ENCODE measurements at places on chromosomes 3 and 15.

- no peak for DNase-seq
These were observed 13.4 kb upstream of the NR2F2 start for GRCh38 chr15:96316953-96317629.

GRCh38 chr3:46019707-46020106 lies 7.6 kb downstream of the XCR1 start:
- no peak for DNase-seq

GRCh38 chr15:79164043-79164442 lies 73.5 kb upstream of the RASGRF1 start:
- no peak for DNase-seq

- DNase-seq: no peak
These were observed 932 bp upstream of the TP53BP1 start for GRCh38 chr15:43493703-43494472.

- no peak for DNase-seq
These were observed 739.4 kb downstream of the MCTP2 start for GRCh38 chr15:94970802-94971201.

- DNase-seq: no peak
These were observed 28.8 kb downstream of the LRRC2 start for GRCh38 chr3:46537316-46537715.

DNA sequence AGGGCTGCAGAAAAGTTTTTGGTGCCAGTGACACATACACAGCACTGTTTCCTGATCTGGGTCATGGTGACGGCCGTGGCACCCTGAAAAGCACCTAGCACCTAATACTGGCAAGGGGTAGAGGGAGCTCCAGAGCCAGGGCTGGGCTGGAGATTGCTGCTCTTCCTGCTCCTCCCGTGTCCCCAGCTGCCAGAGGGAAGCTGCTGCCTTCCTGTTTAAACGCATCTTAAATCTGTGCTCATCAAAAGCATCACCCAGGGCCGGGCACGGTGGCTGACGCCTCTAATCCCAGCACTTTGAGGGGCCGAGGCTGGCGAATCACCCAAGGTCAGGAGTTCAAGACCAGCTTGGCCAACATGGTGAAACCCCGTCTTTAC lies 156.7 kb upstream of the MEF2A start:
- DNase-seq: no peak

- DNase-seq: no peak
These were observed 229.2 kb downstream of the SQOR start for GRCh38 chr15:45863881-45864580.

GRCh38 chr3:55704521-55704920 lies 217.4 kb upstream of the WNT5A start:
- no peak for DNase-seq

DNA sequence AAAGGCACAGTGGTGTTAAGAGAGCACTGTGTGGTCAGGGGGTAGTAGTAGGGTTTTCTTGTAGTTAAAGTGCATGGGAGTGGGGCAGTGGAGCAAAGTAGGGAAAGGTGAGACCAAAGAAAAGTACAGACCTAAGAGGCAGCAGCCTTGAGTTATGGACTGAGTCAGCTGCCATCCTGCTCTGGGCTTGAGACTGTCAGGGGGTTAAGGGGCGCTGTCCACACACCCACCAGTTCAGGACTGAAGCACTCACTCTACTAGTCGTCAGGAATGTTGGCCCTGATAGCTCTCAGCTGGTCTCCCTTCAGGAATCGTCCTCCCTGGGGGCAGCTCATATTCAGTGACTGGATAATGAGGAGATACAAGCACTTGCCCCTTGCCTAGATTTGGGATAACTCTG lies 7.9 kb downstream of the CCR4 start:
- no peak for DNase-seq

- DNase-seq: no peak
These were observed 102.4 kb downstream of the RAB11A start for GRCh38 chr15:65971741-65971995.

DNA sequence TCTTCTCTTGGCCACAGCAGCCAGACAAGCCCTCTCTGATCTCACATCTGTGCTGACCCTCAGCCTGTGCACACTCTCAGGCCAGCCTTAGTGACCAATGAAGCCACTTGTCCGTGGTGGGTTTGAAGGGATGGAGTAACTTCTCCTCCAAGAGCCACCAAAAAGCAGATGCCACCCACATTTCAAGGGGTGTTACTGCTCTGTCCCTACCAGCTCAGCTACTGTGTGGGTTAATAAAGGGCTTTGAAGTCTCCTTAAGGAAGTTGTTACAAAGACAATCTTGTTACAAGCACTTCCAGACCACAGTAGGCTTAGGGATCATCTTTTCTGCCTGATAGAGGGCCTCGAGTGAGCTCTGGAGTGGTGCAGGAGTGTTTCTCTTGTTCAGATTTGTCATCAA lies 3.3 kb upstream of the CA12 start:
- no peak for DNase-seq

DNA sequence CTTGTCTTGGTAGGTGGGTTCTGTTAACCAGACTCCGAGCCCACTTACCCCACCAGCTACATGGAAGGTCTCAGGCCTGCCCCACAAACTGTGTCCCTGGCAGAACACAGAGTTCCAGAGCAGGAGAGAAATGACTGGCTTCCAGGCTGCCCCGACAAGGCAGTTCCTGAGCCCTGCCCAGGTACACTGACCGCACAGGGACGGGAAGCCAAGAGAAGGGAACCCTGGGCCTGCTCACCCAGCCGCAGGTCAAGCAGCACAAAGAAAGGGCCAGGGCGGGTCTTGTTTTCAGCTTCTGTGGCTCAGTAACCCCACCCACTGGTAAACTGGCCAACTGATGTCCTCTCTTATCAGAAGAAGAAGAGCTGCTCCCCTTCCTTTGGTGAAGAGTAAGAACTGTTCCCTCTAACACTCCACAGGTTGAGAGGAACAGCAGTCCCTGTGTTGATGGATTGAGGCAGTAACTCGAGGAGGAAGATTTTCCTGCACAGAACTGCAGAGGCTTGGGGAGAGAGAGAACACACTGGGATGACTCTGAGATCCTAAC lies 68.4 kb downstream of the CRTC3 start:
- DNase-seq: no peak

DNA sequence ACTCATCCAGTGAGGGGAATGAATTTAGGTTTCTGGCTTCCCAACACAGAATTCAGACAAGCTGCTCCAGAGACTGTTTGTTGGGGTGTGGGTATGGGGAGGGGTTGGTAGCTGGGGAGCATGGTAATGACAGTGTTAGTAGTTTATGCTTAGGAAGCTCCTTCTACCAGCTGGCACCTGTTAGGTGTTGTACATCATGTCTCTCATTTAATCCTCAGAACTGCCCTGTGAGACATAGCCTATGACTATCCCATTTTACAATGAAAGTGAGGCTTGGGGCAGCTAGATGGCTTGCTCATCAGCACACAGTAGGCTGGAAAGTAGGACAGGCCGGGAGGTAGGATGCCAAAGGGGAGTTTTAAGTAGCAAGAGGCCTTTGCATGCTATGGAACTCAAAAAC lies 2.5 kb downstream of the EIF4E3 start:
- DNase-seq: no peak

- no peak for DNase-seq
These were observed 23.1 kb upstream of the MBNL1 start for GRCh38 chr3:152245498-152246170.

DNA sequence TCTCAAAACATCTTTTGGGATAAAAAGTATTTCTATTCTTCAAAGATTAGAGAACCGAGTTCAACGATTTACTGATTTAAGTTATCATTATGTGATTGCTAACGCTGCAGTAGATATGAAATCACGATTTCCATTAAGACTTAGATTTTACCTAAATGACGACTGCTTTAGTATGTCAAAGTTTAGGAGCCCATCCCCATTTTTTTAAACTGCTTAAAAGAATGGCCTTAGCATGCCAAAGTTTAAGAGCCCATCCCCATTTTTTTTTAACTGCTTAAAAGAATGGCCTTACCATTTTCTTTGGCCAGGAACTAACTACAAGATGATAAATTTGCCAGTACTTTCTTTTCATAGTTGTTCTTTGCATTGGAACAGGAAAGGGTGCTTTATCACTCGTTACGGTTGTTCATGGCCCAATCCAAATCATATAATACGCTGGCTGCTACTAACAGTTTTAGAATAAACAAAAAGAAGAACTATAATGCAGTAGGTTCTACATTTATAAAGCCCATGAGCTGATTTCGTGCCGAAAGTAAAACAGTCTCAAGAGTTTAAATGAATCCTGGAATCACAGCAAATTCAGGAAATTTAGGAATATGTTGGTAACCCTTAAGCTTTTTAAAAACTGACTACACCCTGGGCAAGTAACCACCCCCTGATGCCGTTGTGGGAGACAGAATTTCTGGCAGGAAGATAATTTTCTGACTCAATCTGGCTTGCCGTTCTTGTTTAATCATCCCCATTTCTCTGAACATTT lies 869 bp upstream of the TSC22D2 start:
- no peak for DNase-seq

DNA sequence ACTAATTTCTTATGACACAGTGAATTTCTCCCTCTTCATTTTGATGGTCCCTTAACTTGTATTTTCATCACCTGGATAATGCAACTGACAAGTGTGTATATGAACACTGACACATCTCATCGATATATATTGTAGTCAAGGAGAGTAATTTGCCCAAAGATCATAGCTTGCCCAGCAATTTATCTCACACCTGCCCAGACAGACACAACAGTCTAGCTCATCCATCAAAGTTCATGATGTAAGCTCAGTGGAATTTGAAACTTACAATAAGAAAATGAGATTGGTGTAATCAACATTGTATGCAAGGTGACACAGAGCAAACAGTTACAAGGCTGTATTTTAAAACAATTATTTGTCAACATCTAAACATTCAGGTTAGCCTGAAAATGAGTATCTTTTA lies 805.8 kb downstream of the NAALADL2 start:
- DNase-seq: no peak

GRCh38 chr3:187208159-187208558 lies 10.9 kb downstream of the RTP1 start:
- DNase-seq: no peak

GRCh38 chr15:89732451-89733172 lies 18.4 kb downstream of the MESP1 start:
- DNase-seq: no peak

DNA sequence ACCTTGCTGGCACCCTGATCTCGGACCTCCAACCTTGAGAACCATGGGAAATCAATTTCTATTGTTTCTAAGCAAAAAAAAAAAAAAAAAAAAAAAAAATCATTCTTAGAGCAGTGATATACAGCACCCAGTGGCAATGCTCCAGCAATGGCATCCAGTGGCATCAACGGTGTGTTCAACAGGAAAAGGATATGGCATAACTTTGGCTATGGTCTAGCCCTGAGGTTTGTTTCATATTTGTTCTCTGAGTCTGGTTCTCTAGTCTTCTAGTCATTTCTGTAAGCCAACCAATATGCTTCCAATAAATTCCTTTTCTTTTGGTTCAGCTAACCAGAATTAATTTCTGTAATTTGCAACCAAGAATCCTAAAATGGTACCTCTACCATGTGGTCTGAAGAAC lies 19.2 kb downstream of the DENND4A start:
- no peak for DNase-seq

DNA sequence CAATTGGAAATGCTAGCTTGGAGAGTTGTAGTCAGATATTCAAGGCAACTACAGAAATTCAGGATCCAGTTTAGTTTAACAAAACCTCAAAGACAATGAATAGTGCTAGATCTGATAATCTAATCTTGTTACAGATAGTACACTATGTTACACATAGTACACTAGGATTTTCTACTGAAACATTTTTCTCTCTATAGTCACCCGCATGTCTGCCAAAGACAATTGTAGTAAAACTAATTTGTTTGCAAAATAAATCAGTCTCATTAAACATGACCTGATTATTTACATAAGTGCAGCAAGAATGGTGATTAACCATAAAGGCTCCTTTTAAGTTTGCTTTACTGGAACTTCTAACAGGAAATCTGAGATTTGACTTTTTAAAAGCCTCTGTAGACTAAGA lies 52.0 kb downstream of the ILDR1 start:
- DNase-seq: no peak

GRCh38 chr3:150721285-150722130 lies 17.8 kb upstream of the ERICH6 start:
- DNase-seq: no peak

DNA sequence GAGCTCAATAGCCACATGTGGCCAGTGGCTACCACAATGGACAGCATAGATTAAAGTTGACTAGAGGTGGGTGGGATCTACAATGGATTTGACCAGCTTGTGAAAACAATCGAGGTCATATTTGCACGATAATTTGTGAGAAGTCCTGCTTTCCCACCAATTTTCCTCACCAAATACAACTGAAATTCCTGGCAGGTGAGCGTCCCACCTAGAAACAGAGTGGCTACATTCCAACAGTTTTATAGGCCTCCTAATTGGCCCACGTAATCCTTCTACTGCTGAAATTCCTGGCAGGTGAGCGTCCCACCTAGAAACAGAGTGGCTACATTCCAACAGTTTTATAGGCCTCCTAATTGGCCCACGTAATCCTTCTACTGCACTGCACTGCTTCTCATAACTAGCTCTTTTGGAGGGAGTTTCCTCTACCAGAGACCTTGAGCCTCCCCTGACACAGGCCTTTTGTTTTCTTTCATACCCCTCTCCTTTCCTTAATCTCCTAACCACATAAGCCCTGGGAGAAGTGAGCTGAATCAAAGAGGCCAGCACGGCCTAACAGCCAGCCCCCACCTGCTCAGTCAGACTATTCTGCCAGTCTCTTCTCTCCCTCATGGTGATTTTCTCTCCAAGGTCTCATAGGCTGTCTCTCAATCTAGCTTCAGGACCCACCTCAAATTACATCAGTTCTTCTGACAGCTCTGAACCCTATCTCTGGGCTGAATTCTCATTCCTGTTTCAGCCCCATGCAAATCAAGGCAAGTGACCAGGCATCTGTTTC lies 80.2 kb downstream of the BFSP2 start:
- no peak for DNase-seq

DNA sequence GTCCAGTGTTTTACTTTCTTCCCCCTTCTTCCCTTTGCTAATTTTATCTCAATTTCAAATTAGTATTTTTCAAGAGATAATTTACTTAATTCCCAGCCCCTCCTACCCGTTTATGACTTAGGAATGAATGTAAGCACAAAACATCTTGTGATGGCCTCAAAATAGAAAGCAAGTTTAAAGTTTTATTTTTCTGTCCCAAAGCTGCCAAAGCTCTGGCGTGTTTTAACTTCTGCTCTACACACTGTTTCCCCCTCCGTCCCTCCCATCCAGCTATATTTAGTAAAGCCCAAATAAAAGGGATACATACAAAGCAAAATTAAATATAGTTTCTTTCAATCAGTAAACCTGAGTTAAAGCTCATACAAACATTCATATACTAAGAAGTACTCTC lies 59.9 kb downstream of the IGF2BP2 start:
- no peak for DNase-seq

- DNase-seq: no peak
These were observed 343.0 kb upstream of the PLSCR5 start for GRCh38 chr3:146948186-146948585.

DNA sequence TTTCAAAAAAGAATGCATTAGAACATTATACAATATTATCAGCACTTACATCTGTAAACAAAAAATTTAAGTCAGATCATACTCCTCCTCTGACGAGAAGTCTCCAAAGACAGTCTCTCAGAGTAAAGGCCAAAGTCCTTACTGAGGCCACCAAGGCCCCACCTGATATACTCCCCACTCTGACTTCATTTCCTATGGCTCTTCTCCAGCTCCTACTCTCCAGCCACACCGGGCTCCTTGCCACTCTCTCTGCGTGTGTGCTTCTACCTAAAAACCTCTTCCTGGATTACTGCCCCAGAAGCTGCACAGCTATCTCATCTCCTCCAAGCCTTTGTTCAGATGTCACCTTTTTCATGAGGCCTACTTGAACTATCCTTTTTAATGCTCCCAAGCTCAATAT lies 5.0 kb downstream of the DCP1A start:
- DNase-seq: no peak

- DNase-seq: no peak
These were observed 115.6 kb downstream of the ETFA start for GRCh38 chr15:76195506-76196268.
